NCI-H1930 (cell line): ENCODE measurements at places on chromosomes 6 and 20.
A peak's percentile ranks its signal among the peaks of the same experiment; 100 is the strongest.

- no peak for DNase-seq
Measured at GRCh38 chr6:56628105-56628504, 14.6 kb downstream of the DST start.

GRCh38 chr6:135149376-135149775 lies 31.7 kb upstream of the MYB start:
- DNase-seq: no peak

- no peak for DNase-seq
Measured at GRCh38 chr6:166936079-166936787, 20.1 kb downstream of the RNASET2 start.

GRCh38 chr6:125252891-125253290 lies 48.9 kb downstream of the HDDC2 start:
- no peak for DNase-seq

GRCh38 chr20:34834459-34834893 lies 9.0 kb upstream of the NCOA6 start:
- DNase-seq: peak; percentile 43

GRCh38 chr20:23302801-23303200 lies 47.8 kb upstream of the NXT1 start:
- no peak for DNase-seq

- no peak for DNase-seq
Measured at GRCh38 chr20:41011551-41012067, 17.0 kb upstream of the TOP1 start.

DNA sequence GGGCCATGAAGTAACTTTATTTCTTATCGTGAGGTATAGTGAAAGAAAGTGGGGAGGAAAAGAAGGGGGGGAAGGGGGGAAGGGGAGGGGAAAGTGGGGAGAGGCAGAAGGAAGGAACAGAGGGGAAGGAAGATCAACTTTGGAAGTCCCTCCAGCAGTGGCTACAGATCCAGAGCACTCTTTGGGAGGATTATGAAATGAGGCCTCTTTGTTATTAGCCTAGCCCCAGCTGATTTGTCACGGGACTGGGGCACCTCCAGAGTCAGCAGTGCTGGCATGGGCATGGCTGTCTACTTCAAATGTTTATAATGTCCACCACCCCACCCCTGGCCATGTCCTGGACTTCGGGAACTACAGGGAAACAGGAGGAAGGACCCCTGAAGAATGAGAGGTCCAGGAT lies 7.6 kb downstream of the MOCS1 start:
- no peak for DNase-seq

DNA sequence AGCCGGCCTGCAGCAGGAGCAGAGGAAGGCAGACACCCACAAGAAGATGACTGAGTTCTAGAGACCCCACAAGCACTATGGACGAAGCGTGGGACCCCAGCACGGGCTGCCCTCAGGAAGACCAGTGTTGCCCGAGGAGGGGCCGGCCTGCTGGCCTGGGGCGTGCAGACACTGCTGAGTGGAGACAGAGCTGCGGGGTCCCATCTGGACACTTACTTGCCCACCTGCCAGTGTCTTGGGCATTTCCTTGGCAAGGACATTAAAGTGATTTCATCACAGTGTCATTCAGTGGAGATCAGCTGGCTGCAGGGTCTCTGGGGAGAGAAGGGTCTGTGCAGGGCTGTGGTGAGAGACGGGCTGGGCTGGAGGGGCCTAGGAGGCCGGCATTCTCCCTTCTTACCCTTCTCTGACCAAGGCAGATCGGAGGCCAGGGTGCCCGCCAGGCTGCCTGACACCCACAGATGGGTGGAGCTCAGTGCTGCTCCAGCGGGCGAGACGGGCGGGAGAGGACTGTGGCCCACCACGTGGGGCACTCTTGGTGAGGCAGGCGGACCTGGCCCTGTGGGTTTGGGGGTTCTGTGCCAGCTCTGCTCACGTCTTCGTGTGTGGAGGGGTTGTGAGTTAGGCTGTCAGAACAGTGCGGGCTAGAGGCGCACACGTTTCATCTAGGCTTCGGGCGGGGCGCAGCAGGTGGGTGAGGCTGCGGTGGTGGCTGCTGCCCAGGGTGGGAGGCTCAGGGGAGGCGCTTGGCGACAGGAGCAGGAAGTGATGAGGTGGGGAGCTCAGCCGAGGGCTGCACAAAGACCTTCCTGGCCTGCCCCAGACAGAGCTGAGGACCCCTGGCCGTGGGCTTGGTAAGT lies at the start of gene LIME1:
LIME1 (plus strand) TSS at position 806 of the 860 bp plus-strand sequence. CDS start 886 bp downstream, outside the sequence.
- no peak for DNase-seq

GRCh38 chr20:7893014-7893730 lies 47.1 kb downstream of the HAO1 start:
- DNase-seq: no peak

DNA sequence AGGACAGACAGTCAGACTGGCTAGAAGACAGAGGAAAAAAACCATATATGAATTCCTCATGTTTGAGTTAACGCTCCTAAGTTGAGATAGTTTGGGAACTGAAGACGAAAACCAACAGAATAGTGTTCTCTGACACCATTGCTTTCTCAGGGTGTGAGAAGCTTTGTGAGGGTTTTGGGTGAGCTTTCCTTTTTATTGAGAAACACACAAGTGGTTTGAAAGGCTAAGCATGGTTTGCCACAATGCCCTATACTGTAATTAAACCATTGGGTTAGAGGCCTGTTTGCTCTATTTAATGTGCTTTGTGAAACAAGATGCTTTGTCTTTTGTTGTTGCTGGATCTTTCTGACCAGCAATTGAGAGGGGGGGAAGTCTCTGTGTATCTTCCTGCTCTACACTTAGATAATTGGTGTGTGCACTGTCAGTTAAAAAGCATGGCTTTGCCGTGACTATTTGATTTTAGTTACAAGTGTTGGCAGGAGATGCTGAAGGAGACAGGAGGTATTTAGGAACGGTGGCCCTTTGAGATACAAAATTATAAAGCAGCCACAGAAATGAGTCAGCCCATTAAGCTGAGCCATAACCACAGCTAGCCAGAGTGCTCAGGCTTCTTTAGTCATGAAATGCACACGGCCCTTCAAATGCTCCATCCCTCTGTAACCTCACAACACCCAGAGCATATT lies 273.0 kb upstream of the PREP start:
- DNase-seq: peak; percentile 67

GRCh38 chr20:38902601-38903000 lies 23.6 kb upstream of the FAM83D start:
- no peak for DNase-seq

DNA sequence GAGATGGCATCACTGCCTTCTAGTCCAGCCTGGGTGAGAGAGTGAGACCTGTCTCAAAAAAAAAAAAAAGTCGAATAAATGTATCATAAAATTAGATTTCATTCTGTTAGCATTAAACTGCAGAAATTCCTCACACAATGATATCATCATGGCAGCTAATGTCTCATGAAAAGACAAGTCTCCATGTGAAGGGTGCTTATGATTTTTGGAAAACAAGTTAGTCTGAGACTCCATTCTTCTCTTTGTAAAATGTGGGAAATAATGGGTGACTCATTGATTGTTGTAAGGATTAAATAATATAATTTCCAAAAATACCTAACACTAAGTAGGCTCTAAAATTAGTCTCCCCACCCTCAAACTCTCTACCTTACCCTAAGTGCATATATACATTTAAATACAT lies 49.6 kb upstream of the CDYL start:
- DNase-seq: no peak

- DNase-seq: no peak
Measured at GRCh38 chr20:1299522-1299921, 29.4 kb downstream of the SDCBP2 start.

GRCh38 chr6:142846883-142847287 lies 98.1 kb downstream of the HIVEP2 start:
- no peak for DNase-seq

GRCh38 chr6:24219670-24220069 lies 93.7 kb downstream of the NRSN1 start:
- no peak for DNase-seq

DNA sequence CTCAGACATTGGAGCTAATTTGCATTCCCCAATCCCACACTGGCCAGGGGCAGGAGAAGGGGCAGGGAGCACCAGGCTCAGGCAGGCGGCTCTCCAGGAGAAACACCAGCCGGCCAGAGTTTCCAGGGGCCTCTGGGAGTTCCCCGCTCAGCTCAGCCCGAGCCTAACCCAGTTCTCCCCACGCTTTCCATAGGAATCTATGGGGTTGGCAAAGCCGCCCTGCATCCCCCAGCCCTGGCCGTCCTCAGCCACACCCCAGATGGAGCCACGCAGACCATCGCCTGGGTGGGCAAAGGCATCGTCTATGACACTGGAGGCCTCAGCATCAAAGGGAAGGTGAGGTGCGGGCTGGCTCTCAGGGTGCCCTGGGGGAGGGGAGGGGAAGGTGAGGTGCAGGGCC lies 8.2 kb downstream of the NPEPL1 start:
- DNase-seq: no peak

GRCh38 chr20:4546786-4547185 lies 174.9 kb upstream of the PRND start:
- DNase-seq: no peak
